ENCODE measurements at places on chromosomes 13 and 19. TPM values are rescaled to one million over a fixed set of nuclear protein-coding genes. Genes with fewer than 3 reads are reported as not detected.

DNA sequence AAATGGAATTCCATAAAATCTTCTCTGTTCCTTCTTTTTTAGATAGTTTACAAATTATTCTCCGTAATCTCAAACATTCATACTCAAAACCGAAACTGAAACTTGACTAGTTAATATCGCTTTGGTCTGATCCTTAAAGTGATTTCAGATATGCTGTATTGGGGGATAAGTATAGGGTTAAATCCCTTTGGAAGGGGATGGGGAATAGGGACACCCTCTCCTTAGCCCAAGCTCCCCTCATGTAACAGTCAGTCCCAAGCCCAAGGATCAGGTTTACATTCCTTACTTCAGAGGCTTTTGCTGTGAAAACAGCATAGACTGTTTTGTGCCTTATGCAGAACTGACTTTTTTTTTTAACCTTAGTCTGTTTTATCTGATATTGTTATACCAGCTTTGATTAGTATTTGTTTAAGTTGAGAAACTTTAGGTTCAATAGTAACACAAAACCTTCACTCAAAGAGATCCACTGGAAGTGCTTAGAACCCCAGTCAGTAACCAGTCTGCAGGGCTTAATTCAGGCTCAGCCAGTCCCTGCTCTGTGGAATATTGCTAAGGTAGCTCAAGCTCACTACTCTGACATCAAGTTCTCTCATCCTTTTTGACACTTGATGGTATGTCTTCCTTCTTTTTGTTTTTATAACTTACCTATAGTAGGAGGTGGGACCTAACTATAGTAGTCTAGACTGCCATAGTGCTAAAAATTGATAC lies 10.5 kb downstream of the CDADC1 start:
- H3K4me1 ChIP-seq, result no peaks in the 10 kb centered on the region
- no peak for DNase-seq
- H3K27ac ChIP-seq, result no peak overlapping the region
- no peaks in the 10 kb centered on the region for H3K27me3 ChIP-seq

KLK3 gene
- 1.4 TPM for total RNA-seq

DNA sequence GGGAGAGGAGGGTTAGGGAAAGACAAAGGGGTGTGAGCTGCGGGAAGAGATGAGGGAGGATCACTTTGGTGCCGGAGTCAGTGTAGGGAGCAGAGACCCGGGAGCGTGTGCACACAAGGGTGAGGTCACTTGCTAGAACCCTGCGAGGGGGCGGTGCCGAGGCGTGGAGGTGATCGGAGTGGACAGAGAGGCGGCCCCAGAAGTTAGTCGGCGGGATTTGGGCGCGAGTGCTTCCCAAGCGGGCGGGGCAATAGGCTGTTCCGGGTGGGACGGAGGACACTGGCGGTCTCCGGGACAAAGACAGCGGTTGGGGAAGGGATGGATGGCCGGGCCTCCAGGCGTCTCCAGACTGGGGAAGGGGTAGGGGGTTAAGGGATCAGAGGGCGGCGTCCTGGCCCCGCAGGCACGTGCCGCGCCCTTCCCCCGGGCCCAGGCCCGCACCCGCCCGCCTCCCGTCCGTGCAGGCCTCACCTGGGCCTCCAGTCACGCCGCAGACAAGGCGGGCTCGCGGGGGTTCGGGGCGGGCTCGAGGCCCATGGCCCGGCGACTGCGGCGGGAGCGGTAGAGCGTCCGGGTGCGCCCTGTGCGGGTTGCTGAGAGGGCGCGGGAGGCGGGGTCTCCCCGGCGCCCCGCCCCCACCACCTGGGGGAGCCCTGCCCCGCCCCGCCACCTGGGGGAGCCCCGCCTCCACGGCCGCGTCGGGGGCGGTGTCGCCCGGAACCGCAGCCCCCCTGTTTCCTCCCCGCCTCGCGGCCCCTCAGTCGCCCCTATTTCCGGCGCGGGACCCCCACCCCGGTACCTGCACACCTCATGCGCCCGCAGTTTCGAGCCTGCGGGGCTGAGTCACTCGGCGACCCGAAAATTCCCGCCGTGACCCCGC lies at the start of gene LPAR2:
TSS of gene LPAR2 (minus strand) at position 600 of the 880 bp plus-strand sequence. CDS start 945 bp downstream, outside the sequence.
- no peaks in the 10 kb centered on the region for H3K27me3 ChIP-seq
- H3K36me3 ChIP-seq, result no peaks in the 10 kb centered on the region
- H3K27ac ChIP-seq, result no peak within 1 kb of the TSS
- H3K4me1 ChIP-seq, result no peaks in the 10 kb centered on the region
- DNase-seq, result no peak

ADGRE3 gene
- 0.14 TPM for total RNA-seq

ZNF414 gene
- 275 TPM for total RNA-seq

ZNF223 gene
- total RNA-seq, result 48.5 TPM

DNA sequence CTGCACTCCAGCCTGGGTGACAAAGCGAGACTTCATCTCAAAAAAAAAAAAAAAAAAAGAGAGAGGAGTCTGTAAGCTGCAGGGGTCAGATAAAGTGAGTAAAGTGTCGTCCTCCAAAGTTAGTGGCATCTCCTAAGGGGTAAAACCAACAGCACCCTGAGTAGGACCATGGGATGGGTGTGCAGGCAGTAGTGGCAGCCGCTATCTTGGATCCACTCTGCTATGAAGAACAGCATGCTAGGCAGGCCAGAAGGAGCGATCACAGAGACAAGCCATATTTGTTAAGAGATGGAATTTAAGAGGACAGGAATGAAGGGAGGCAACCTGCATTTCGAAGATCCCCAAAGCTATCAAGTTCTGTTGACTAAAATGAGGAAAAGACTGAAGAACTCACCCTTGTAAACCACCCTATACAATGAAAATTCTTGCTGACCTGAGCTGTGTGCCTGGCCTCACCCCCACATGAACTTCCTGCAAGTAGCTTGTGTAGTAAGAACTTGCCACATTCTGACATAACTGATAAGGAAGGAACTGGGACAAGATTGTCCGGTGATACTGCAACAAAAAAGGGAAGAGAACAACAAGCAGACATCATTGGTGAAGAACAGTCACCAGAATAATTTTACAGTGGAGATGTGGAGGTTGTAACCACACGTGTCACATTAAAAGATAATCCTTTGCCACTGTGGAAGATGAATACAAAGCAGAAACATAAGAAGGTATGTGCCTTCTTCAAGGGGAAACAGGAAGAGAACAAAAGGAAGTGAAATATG lies 16.2 kb downstream of the DPY19L3 start:
- H3K27ac ChIP-seq, result no peak overlapping the region
- H3K4me3 ChIP-seq, result no peak overlapping the region
- H3K27me3 ChIP-seq, result no peaks in the 10 kb centered on the region

GRCh38 chr19:41958367-41959055 lies 610 bp downstream of the RABAC1 start:
- no peaks in the 10 kb centered on the region for H3K36me3 ChIP-seq
- DNase-seq, result peak; percentile 84
- H3K4me1 ChIP-seq, result peaks cover 10% of the 10 kb centered on the region

GRCh38 chr13:103607995-103608394 lies 541.8 kb upstream of the SLC10A2 start:
- no peak overlapping the region for H3K4me3 ChIP-seq
- no peak for DNase-seq
- H3K36me3 ChIP-seq, result no peaks in the 10 kb centered on the region
- no peak overlapping the region for H3K27ac ChIP-seq

DNA sequence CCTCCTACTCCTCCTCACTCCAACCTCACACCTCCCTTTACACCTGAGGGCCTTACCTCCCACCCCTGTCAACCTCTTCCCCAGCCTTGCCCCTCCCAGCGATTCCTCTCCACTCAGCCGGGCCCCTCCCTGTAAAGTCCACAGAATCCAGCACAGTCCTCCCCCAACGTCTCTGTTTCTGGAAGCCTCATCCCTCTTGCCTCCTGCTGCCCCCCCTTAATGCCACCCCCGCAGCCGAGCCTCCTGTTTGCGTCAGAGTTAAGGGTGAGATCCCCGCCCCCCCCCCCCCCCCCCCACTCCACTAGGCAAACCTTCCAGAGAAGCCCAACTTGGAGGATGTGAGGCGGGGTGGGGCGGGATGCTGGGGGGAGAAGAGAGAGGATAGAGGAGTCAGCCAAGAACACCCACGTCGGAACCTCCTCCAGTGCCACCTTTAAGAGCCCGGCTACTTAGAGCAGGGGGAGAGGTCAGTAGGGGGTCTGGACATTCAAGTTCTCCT lies 2.1 kb downstream of the UNC13A start:
- H3K27ac ChIP-seq, result no peak overlapping the region
- no peaks in the 10 kb centered on the region for H3K4me1 ChIP-seq
- H3K4me3 ChIP-seq, result no peak overlapping the region
- H3K27me3 ChIP-seq, result peaks cover 11% of the 10 kb centered on the region

ZNF543 gene
- 5.9 TPM for total RNA-seq

ZNF613 gene
- 7.4 TPM for total RNA-seq

TYK2 gene
- total RNA-seq, result 112 TPM

GRCh38 chr19:58366585-58367430 lies 4.3 kb upstream of the ZNF497 start:
- no peaks in the 10 kb centered on the region for H3K27me3 ChIP-seq
- H3K4me3 ChIP-seq, result no peak overlapping the region
- no peaks in the 10 kb centered on the region for H3K36me3 ChIP-seq
- no peak for DNase-seq
- H3K4me1 ChIP-seq, result no peaks in the 10 kb centered on the region

GRCh38 chr13:24348385-24348784 lies 39.0 kb downstream of the C1QTNF9 start:
- H3K27ac ChIP-seq, result no peak overlapping the region
- no peak for DNase-seq
- H3K4me3 ChIP-seq, result no peak overlapping the region
- no peaks in the 10 kb centered on the region for H3K27me3 ChIP-seq
- no peaks in the 10 kb centered on the region for H3K36me3 ChIP-seq

- no peak overlapping the region for H3K27ac ChIP-seq
- DNase-seq, result no peak
- no peaks in the 10 kb centered on the region for H3K4me1 ChIP-seq
- H3K27me3 ChIP-seq, result no peaks in the 10 kb centered on the region
Measured at GRCh38 chr13:27775943-27776342, 16.3 kb upstream of the GSX1 start.

DNA sequence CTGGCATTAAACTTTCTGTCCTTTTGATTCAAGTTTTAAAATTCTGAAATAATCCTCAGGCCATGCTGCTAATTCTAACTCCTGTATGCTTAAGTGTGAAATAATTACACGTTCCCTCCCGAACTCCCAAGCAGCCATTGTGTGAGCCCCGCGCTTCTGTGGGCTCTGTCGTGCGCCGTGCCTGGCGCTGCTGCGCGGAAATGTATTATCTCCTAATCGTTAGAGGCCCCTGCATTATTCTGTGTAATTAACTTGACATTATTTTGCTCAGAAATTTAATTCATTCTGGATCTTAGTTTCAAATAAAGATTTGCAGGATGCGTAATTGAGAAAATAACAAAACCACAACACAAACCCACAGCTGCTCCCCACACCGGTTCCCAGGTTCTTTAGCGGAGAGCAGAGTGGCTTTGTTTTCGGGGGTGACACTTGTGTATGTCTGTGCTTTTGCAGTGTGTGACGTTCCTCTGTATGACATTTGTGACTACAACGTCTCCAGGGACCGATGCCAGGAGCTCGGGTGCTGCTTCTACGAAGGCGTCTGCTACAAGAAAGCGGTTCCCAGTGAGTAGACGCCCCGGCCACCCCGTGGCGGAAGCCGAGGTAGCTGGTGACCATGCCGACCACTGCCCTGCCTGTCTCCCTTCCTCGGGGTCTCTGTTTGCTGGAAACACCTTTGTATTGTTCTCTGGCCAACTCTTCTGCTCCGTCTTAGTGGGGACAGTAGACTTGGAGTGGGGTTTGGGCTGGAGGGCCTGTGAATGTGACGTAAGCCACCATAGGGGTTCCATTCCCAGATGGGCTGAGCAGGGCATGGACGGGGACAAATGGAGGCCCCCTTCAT lies 7.5 kb downstream of the TEX29 start:
- no peak overlapping the region for H3K4me3 ChIP-seq
- H3K27ac ChIP-seq, result no peak overlapping the region
- no peaks in the 10 kb centered on the region for H3K27me3 ChIP-seq
- H3K36me3 ChIP-seq, result no peaks in the 10 kb centered on the region
- H3K4me1 ChIP-seq, result no peaks in the 10 kb centered on the region

DNA sequence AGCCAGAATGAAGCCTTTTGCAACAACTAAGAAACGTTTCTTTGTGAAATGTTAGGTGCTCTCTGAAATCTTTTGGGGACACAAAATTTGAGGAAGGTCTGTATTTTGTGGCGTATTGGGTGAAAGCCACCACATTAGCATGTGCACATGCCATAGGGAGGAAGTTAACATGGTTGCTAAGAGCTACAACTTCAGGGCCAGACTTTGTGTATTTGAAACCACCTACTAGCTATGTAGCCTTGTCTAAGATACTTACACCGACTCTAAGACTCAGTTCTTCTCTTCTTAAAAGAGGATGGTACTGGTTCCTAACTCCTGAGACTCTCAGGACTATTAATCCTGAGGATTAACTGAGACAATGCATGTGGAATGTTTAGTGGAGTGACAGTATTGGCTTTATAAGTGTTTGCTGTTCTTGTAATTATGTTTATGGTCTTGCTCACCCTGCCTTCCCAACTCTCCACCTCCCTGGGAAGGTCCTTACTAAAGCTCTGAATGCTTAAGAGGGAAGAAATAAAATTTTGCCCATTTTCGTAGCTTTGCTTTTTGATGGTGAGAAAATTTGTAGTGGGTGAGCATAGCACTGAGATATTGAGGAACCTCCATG lies 15.5 kb downstream of the SERP2 start:
- no peaks in the 10 kb centered on the region for H3K27me3 ChIP-seq
- no peak overlapping the region for H3K4me3 ChIP-seq
- no peak for DNase-seq
- H3K4me1 ChIP-seq, result no peaks in the 10 kb centered on the region
- no peaks in the 10 kb centered on the region for H3K36me3 ChIP-seq

PROZ gene
- total RNA-seq, result not detected

GRCh38 chr13:80821466-80821865 lies 480.5 kb upstream of the SPRY2 start:
- no peak overlapping the region for H3K4me3 ChIP-seq
- no peaks in the 10 kb centered on the region for H3K36me3 ChIP-seq
- no peak overlapping the region for H3K27ac ChIP-seq
- no peak for DNase-seq

DNA sequence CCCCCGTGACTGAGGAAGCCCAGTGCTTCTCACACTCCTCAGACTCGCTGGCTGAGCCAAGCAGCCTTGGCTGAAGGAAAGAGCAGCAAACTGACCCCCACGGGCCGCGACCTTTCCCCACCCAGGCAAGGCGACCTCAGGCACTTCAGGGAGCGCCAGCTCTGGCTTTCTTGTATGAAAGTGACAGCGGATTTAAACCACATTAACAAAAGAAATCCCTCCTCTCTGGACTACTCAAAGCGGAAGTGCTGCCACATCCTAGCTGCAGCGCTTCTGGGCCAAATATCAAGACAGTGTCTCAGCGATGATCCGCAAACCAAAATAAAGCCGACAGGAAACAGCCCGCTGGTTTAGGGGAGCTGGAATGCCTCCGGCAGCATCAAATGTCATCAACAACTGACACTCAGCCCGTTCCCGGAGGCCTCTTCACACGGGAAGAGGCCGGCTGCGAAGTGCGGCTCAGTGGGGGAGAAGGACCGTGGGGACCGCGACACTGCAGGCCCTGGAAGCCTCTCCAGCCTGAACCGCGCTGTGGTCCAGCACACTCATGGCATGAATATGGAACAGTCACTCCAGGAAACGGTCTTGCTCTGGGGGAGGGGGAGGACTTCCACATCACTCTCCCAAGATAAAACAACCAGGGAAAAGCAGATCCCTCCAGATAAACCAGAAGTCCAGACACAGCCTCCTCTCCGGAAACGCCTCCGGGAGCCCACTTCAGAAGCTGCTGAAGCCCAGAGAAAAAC lies 1.4 kb downstream of the RASA3 start:
- peak overlapping the region; percentile 76 for H3K27ac ChIP-seq
- H3K4me1 ChIP-seq, result peaks cover 24% of the 10 kb centered on the region
- no peaks in the 10 kb centered on the region for H3K27me3 ChIP-seq
- peak overlapping the region; percentile 60 for H3K4me3 ChIP-seq
- DNase-seq, result peak; percentile 51

LINGO3 gene
- total RNA-seq, result not detected

GRCh38 chr19:678791-679388 lies 2.7 kb downstream of the FSTL3 start:
- peak; percentile 23 for DNase-seq
- H3K36me3 ChIP-seq, result no peaks in the 10 kb centered on the region
- H3K27me3 ChIP-seq, result no peaks in the 10 kb centered on the region
- no peaks in the 10 kb centered on the region for H3K4me1 ChIP-seq
